ENCODE measurements at places on chromosomes 3 and 15. TPM values are rescaled to one million over a fixed set of nuclear protein-coding genes. Genes with fewer than 3 reads are reported as not detected.

DNA sequence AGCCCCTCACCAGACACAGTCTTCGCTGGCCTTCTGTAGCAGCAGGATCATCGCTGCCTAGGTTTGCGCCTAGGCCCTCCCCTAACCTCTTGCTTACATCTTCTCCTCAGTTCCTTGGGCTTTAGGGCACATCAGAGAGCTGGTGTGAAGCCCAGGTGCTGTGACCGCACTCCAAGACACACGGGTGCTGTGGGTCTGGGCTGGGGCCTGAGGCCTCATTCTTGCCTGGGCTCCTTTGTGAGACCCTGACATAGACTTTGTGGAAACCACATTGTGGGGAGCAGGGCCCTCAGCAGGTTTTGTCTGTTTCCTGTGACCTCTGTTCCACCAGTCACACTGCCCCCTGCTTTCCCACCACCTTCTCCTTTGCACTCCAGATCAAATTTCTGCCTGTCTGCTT is 8.0 kb downstream of the AMIGO3 start:
- H3K4me3 ChIP-seq = no peak overlapping the region
- no peak for DNase-seq
- H3K4me1 ChIP-seq = no peaks in the 10 kb centered on the region
- H3K27ac ChIP-seq = peak overlapping the region; percentile 30

GRCh38 chr3:187098923-187099512 is 40.3 kb downstream of the RPL39L start:
- H3K4me3 ChIP-seq = no peak overlapping the region
- no peaks in the 10 kb centered on the region for H3K27me3 ChIP-seq
- DNase-seq = no peak
- no peak overlapping the region for H3K27ac ChIP-seq
- H3K36me3 ChIP-seq = peaks cover 5% of the 10 kb centered on the region

DNA sequence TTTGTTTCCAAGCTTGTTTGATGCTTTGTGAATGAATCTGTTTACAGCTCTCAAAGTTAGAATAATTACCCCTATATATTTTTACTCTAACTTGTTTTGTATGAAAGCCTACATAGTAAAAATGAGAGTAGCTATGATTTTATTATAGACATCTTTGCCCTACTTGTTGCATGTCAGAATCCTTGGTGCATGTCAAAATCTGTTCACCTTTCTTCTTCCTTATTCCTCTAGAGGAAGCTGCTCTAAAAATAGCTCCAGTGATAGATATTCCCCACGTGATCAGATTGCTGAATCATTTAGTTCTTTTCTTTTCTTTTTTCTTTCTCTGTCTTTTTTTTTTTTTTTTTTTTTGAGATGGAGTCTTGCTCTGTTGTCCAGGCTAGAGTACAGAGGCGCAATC is 39.8 kb downstream of the LRRC49 start:
- H3K27me3 ChIP-seq = no peaks in the 10 kb centered on the region
- no peak overlapping the region for H3K4me3 ChIP-seq
- no peak overlapping the region for H3K27ac ChIP-seq
- H3K4me1 ChIP-seq = no peaks in the 10 kb centered on the region

DNA sequence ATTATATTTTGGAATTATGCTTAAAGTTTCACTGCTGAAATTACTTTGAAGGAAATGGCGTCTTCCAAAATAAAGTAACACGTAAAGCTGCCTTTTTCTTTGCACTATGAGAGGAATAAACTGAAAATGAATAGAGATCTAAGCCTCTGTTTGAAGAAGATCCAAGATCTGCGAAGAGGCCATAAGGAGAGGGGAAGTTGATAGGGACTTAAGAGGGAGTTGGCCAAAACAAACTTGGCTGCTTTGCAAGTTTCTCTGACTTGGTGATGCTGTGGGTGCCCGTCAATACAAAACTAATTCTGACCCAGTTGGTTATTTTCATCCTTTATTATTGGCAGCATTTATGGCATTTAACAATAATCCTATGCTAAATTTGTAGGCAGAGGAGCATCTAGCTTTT is 190.2 kb upstream of the GBE1 start:
- no peak for DNase-seq
- H3K36me3 ChIP-seq = no peaks in the 10 kb centered on the region
- no peak overlapping the region for H3K4me3 ChIP-seq
- H3K4me1 ChIP-seq = peaks cover 28% of the 10 kb centered on the region
- H3K27ac ChIP-seq = no peak overlapping the region

DNA sequence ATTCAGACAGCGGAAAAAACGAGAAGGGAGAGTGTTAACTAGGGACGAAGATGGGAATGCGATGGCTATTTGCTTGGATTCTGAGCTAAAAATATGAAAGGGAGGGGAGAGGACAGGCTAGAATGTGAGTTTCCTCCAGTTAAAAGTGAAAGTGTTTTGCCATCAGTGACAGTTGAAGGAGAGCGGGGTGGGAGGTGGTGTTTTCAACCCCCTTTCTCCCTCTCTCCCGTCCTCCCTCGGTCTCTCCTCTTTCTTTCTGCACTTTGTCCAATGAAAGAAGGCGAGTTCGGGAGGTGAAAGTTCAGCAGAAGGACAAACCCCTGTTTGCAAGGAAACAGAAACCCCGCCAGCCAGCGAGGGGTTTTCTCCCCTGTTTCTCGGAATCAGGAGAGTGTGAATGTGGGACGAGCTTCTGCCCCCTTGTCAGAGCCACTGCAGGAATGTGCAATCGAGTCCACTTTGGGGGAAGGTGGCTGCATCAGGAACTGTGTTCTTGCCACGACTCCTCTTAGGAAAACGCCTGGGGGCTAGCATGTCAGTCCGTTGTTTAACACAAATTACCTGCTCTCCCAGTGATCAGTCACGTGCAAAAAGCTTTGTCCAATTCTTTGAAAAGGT is 975 bp upstream of the FOXP1 start:
- peaks cover 40% of the 10 kb centered on the region for H3K4me1 ChIP-seq
- peaks cover 29% of the 10 kb centered on the region for H3K27me3 ChIP-seq
- H3K27ac ChIP-seq = peak overlapping the region; percentile 92
- H3K4me3 ChIP-seq = peak overlapping the region; percentile 87
- peak; percentile 16 for DNase-seq
- H3K36me3 ChIP-seq = no peaks in the 10 kb centered on the region

Gene SLC9C1
- total RNA-seq = 2.5 TPM

- no peak for DNase-seq
- peak overlapping the region; percentile 43 for H3K27ac ChIP-seq
- peaks cover 37% of the 10 kb centered on the region for H3K4me1 ChIP-seq
- no peaks in the 10 kb centered on the region for H3K27me3 ChIP-seq
- no peak overlapping the region for H3K4me3 ChIP-seq
- H3K36me3 ChIP-seq = peaks cover 7% of the 10 kb centered on the region
Observed at GRCh38 chr3:70963431-70964275, 619.9 kb downstream of the FOXP1 start.

- H3K36me3 ChIP-seq = no peaks in the 10 kb centered on the region
- H3K27me3 ChIP-seq = no peaks in the 10 kb centered on the region
- H3K4me3 ChIP-seq = no peak overlapping the region
- H3K4me1 ChIP-seq = peaks cover 4% of the 10 kb centered on the region
- H3K27ac ChIP-seq = no peak overlapping the region
- DNase-seq = no peak
Observed at GRCh38 chr15:49036650-49037545, 9.3 kb downstream of the SECISBP2L start.

DNA sequence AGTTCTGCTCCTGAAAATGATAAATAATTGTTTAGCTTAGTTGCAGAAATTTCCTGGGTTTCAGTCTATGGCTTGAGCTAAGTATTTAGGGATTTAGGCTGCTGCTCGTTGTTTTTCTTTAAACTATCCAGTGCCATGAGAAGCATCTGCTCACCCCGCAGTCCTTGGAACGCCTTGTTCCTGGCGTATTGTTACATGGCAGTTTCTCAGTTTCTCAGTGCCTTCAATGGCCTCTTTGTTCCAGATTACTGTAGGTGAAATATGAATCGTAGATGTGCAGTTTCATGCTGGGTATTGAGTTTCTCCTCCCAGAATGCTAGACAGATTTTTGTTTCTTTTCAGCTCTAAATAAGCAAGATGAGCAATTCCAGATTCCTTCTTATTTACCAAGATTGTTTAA is 269.5 kb upstream of the GBE1 start:
- no peak overlapping the region for H3K4me3 ChIP-seq
- H3K27me3 ChIP-seq = no peaks in the 10 kb centered on the region

DNA sequence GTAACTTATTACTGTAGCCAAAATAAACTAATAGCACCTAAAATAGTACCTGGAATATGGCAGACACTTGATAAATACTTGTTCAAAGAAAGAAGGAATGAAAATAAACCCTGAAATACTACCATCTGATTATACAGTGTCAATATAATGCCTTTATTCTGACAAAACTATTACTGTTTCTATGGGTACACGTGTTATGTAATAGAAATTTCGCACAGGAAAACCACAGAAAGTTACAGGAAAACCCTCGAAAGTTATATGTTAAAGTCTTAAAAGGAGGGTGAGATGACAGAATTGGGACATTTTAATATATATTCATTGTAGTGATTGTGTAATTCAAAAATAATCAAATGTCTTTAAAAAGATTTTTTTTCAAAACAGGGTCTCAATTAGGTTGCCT is 28.8 kb downstream of the ETFA start:
- peaks cover 18% of the 10 kb centered on the region for H3K36me3 ChIP-seq
- no peak overlapping the region for H3K4me3 ChIP-seq
- H3K27me3 ChIP-seq = no peaks in the 10 kb centered on the region
- DNase-seq = no peak
- H3K4me1 ChIP-seq = no peaks in the 10 kb centered on the region
- H3K27ac ChIP-seq = no peak overlapping the region

Gene SH2D7
- total RNA-seq = not detected

GRCh38 chr3:85003479-85003878 is 44.7 kb downstream of the CADM2 start:
- no peak for DNase-seq
- peaks cover 26% of the 10 kb centered on the region for H3K4me1 ChIP-seq
- H3K27ac ChIP-seq = no peak overlapping the region
- no peaks in the 10 kb centered on the region for H3K27me3 ChIP-seq
- no peak overlapping the region for H3K4me3 ChIP-seq

GRCh38 chr3:44893097-44893496 is 18.7 kb downstream of the TGM4 start:
- no peaks in the 10 kb centered on the region for H3K36me3 ChIP-seq
- H3K4me3 ChIP-seq = no peak overlapping the region
- no peak overlapping the region for H3K27ac ChIP-seq
- peaks cover 22% of the 10 kb centered on the region for H3K4me1 ChIP-seq

Gene PRSS50
- 1.4 TPM for total RNA-seq

- peaks cover 16% of the 10 kb centered on the region for H3K4me1 ChIP-seq
- no peak for DNase-seq
- H3K36me3 ChIP-seq = no peaks in the 10 kb centered on the region
- no peaks in the 10 kb centered on the region for H3K27me3 ChIP-seq
Observed at GRCh38 chr3:18282507-18282906, 142.6 kb downstream of the SATB1 start.

DNA sequence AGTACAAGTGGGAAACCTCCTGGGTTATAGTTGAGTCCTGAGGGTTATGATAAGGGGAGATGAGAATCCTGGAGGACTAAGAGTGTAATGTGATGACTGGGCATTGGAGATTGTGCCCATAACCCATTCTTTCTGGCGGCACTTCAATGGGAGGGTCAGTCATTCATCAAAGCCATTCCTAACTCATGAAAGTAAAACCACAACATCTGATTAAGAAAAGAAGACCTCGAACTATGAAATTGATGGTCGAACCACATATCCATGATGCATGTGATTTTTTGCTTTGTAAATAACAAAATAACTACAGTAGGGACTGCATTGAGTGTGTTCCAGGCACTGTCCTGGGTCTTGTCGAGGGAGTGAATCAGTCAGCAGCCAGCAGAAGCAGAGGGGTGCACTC is 215.1 kb downstream of the SHQ1 start:
- H3K27me3 ChIP-seq = no peaks in the 10 kb centered on the region
- H3K36me3 ChIP-seq = peaks cover 11% of the 10 kb centered on the region
- no peak overlapping the region for H3K4me3 ChIP-seq
- H3K4me1 ChIP-seq = peaks cover 10% of the 10 kb centered on the region
- no peak overlapping the region for H3K27ac ChIP-seq

Gene NIPA2
- total RNA-seq = 68.9 TPM

Gene CDCP1
- 14.6 TPM for total RNA-seq

DNA sequence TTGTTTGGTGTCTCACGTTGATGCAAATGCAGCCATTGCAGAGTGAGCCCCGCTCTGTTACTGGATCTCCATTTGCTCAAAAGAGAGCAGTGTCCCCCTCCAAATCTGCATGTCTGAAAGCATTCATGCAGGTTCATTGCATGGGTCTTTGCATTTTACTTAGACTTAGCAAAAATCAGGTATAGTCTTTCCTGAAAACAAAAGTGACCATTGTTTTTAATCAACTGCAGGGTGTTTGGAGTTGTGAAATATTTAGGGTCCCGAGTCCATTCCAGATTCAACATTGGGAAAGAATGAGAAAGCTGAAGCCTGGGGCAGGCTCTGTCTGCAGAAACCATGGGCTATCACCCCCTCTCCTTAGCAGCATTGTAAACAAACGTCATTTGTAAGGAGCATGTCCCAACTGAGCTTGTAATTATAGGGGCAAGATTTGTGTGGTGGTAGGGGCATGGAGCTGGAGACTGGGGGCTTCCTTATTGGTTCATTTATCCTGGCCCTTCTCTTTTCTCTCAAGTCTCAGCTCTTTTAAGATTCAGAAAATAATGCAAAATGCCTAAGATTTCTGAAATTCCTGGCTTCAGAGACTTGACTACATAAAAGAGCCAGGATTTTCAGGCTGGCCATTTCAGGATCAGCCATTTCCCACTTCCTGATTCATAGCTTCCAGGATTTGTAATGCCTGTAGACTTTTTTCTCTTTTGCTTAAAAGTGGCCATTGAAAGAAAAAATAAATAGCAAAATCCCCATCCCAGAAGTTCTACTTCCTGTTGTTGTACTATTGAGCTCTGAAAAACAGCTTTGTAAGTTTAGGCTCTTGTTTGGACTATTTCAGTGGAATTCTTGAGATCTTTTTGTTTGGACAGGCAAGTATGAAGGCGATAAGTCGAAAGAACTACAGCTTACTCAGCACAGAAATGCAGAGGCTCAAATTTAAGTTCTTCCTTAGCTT is 23.0 kb downstream of the IGF1R start:
- no peaks in the 10 kb centered on the region for H3K27me3 ChIP-seq
- H3K4me1 ChIP-seq = peaks cover 89% of the 10 kb centered on the region
- H3K27ac ChIP-seq = peak overlapping the region; percentile 98
- no peaks in the 10 kb centered on the region for H3K36me3 ChIP-seq
- peak overlapping the region; percentile 49 for H3K4me3 ChIP-seq

GRCh38 chr3:68007621-68008226 is 353.3 kb upstream of the SUCLG2 start:
- no peak overlapping the region for H3K27ac ChIP-seq
- H3K4me3 ChIP-seq = peak overlapping the region; percentile 75
- no peaks in the 10 kb centered on the region for H3K36me3 ChIP-seq
- peaks cover 25% of the 10 kb centered on the region for H3K27me3 ChIP-seq
- peaks cover 34% of the 10 kb centered on the region for H3K4me1 ChIP-seq
